ENCODE measurements at places on chromosomes 16 and 17.

DNA sequence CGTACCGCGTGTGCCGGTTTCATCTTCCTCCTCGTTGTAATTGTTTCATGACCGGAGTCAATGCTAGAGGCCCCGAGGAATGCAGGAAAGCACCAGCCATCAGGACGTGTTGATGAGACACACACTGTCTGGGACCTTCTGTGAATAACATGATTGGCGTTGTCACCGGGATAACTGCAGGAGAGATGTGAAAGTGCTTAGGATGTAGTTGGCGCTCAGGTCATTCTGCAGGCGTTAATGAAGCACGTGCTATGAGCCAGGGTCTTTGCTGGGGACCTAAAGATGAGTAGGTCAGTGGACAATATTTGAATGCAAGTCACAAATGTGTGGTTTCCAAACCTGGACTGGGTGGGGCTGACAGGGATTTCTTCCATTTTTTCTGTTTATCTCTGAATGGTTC is 181.6 kb upstream of the HSBP1 start:
- DNase-seq = no peak

DNA sequence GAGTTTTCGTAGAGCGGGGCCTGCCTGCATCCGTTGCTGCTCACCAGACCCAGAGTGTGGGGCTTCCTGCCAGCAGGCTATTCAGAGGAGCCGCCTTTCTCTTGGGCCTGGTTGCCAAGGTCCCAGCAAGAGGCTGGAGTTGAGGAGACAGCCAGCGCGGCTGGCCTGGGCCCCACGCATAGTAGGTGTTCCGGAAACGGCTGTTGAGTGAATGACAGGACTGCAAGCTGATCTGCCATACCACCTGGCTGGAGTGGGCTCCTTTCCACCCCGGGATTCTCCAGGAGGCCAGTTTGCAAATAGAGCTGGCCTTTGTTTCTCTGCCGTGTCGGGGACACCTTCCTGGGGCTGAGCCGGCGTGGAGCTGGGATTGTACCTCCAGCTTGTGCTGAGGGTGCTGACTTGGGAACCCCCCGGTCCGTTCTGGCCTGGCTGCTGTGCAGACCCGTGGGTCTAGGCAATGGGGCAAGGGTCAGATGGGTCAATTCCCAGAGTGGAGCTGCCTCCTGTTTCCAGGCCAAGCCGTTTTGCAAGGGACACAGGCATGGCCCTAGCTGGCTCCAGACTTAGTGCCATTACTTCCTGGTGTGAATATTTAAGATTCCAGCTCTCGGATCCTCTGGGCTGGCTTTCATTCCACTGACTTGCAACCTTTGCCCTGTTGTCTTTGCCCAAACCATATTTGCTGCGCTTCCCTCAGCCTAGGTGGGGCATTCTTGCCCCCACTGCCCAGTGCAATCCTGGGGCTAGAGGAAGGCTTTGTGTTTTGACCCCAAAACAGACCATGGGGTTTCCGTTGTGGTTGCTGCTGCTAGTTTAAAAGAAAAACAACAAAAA is 68.8 kb downstream of the CMIP start:
- no peak for DNase-seq

DNA sequence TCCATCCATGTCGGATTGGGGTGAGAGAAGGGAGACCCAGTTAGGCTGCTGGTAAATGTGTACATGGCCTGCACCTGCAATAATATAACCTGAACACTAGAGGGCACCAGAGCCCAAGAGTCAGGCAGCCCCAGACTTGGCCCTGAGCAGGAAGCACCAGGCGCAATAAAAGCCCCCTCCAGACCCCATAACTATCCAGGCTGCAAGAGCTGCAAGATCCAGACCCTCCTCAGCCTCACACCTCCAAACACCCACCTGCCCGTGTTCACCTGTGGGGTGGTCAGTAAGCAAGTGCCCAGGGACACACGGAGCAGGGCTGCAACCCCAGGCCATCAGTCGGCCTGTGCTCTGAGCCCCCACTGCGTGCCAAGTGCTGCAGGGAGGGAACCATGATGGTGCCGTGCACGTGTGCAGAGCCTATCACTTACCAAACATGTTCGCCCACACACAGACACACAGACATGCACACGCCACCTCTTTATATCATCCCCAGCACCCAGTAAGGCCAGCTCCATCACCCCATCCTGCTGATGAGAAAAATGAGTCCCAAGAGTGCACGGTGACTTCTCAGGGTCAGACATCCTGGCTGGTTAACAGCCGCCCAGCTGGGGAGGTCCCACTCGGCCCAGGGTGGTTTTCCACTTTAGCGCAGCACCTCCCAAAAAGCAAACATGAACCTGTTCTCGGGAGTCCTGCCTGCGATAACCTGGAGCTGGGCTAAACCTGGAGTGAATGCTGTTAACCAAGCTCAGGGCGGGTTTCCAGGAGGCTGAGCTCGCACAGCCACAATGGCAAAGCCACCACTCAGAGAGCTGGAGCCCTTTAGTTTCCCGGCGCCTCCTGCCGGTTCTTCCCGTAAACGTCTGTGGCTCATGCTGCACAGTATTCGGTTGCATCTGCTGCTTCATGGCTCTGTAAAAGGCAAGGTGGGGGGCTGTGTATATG is 439.8 kb downstream of the SOX9 start:
- DNase-seq = peak; percentile 59

GRCh38 chr17:14875557-14876412 is 389.3 kb downstream of the PMP22 start:
- no peak for DNase-seq

- no peak for DNase-seq
These were observed 159.7 kb downstream of the CEP112 start for GRCh38 chr17:66032082-66032712.

DNA sequence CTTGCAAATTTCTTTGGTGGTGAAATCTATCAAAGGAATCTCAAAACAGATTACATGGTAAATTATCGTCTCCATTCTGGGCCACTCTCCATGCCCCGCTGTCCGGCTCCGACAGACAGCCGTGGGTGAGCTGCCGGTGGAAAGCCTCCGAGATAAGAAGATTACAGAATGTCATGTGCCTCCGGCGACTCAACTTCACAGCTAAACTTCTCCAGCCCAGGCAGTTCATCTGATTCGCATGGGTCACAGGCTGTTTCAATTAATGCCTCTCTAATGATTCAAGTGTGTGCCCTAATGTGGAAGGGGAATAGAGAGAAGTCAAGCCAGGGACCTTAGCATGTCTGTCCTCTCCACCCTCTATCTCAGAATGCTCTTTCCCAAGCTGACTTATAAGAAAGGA is 520.8 kb upstream of the ZFHX3 start:
- no peak for DNase-seq

- no peak for DNase-seq
These were observed 163.5 kb downstream of the SDK2 start for GRCh38 chr17:73480740-73481139.

GRCh38 chr17:30761060-30761459 is 63.4 kb downstream of the CRLF3 start:
- DNase-seq = no peak

GRCh38 chr17:35161281-35161761 is 13.7 kb downstream of the UNC45B start:
- no peak for DNase-seq

GRCh38 chr17:3318336-3318735 is 20.2 kb upstream of the OR3A1 start:
- no peak for DNase-seq

DNA sequence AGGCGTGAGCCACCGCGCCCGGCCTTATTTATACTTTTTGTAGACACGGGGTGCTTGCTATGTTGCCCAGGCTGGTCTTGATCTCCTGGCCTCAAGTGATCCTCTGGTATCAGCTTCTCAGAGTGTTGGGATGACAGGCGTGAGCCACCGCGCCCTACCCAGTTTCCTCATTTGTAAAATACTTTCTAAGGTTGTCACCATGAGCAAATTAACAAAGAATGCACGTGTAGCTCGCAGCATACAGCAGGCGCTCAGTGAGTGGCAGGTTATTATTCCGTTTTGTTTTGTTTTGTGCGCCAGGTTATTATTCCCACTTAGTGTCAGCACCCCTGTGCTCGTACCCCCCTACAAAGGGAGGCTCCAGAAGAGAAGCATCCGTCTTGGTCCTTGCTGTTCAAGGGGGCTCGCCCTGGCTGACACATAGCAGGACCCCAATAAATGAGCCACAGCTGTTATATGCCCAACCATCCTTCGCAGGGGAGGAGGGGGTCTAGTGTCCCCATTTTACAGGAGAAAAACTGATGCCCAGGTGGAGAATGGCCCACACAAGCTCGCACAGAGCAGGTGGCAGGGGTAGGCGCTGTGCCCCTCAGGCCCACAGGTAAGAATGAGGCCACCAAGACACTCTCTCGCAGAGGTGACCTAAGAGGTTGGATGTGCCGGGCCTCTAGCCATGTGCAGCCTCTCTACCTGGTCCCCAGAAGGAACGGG is 686 bp upstream of the MIEF2 start:
- no peak for DNase-seq

GRCh38 chr16:70331588-70332358 is 14.9 kb upstream of the DDX19A start:
- DNase-seq = no peak

- DNase-seq = no peak
These were observed 22.3 kb downstream of the ADGRG5 start for GRCh38 chr16:57564571-57565270.

GRCh38 chr17:18109935-18110485 is 1.5 kb downstream of the MYO15A start:
- DNase-seq = no peak

DNA sequence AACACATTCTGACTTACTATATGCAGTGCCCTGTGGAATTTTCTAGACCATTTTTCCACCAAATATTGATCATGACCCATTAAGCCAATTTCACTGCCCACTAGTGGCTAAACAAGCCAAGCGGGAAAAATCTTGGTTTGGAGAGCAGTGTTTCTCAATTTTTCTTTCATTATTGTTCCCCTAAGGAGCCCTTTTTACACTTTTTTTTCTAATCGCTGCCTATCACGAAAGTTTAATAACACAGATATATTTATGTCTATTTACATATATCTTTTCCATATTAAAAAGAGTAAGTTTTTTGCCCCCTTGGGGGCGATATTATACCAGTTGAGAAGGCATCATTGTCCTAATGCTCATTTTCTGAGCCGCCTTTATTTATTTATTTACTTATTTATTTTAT is 10.8 kb upstream of the TLCD3B start:
- no peak for DNase-seq
